ENCODE measurements at places on chromosomes 4 and X. TPM values are rescaled to one million over a fixed set of nuclear protein-coding genes. Genes with fewer than 3 reads are reported as not detected.

EIF4E gene
- polyA plus RNA-seq, result 150 TPM

DNA sequence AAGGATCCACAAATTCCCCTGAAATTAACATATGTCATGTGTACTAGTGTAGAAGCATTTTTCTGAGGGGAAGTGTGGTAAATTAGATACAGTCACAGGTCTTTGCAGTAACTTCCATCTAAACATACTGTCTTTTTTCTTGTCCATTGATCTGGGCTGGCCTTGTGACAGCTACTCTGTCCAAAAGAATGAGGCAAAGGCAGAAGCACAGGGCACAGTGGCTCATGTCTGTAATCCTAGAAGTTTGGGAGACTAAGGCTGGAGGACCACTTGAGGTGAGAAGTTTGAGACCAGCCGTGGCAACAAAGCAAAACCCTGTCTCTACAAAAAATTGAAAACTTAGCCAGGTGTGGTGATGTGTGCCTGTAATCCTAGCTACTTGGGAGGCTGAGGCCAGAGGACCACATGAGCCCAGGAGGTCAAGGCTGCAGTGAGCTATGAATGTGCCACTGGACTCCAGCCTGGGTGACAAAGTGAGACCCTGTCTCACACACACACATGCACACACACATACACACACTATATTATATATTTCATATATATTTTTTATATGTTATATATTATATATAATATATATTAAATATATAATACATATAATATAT is 47.6 kb downstream of the HAND2 start:
- DNase-seq, result no peak

GRCh38 chr4:17556498-17556897 is 20.5 kb upstream of the LAP3 start:
- no peak for DNase-seq

GRCh38 chr4:18314731-18315130 is 293.2 kb upstream of the LCORL start:
- DNase-seq, result no peak

DNA sequence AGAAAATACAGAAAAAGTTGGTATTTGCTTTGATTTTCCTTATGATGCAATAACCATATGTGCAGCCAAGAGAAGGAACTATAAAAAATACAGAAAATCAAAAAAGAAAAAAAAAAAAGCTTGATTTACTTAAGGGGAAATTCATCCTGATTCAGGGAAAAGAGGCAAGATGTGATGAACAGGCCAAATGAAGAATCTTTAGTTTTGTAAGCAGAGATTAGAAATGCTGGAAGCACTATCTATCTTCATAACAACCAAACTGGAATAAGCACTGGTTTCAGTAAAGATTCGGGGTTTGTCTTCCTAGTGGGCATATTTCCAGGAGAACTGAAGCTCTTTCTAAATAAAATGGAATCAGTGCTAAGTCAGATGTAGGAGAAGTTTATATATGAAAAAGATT is 82.9 kb upstream of the KCNIP4 start:
- DNase-seq, result no peak

- no peak for DNase-seq
These were observed 389.1 kb downstream of the NKX6-1 start for GRCh38 chr4:84110040-84110439.

DNA sequence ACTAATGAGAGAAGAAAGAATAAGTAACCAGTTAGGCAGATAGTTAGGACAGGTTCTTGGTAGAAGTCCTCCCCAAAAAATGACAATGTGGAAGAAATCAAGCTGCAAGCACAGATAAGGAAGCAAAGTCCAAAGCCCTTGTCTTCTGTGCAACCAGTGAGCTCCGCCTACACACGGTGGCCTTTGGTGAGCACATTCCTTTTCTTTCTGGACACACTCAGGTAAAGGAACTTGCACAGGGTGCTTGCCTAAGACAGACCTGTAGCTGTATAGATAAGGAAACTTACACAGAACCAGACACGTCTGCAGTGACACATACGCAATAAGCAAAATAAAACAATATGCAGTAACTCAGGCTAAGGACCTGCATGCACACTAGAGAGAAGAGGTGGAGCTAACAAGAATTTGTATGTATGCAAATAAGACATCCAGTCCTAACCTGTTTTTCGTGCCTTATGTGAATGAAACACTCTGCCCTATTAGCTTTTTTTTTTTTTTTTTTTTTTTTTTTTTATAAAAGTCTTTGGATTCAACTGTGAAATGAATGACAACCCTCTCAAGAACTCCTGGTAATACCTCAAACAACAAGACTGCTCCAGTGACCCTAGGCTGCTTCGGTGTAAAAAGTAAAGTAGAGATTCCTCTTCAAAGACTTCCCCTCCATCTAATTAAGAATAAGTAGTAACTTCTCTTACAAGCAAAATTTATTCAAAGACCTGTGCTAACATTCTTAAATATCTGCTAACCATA is 48.8 kb downstream of the UGT2B10 start:
- no peak for DNase-seq

DNA sequence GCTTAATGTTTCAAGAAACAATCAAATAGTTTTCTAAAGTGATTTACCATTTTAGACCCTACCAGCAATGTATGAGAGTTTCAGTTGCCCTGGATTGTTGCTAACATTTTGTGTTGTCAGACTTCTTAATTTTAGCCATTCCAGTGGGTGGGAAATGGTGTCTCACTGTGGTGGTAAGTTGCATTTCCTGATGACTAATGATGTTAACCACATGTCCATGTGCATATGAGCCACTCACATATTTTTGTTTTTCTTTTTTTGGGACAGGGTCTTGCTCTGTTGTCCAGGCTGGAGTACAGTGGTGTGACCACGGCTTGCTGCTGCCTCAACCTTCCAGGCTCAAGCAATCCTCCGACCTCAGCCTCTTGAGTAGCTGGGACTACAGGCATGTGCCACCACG is 48.3 kb downstream of the MED28 start:
- DNase-seq, result no peak

- no peak for DNase-seq
These were observed 275.0 kb upstream of the CLNK start for GRCh38 chr4:10959586-10959985.

DNA sequence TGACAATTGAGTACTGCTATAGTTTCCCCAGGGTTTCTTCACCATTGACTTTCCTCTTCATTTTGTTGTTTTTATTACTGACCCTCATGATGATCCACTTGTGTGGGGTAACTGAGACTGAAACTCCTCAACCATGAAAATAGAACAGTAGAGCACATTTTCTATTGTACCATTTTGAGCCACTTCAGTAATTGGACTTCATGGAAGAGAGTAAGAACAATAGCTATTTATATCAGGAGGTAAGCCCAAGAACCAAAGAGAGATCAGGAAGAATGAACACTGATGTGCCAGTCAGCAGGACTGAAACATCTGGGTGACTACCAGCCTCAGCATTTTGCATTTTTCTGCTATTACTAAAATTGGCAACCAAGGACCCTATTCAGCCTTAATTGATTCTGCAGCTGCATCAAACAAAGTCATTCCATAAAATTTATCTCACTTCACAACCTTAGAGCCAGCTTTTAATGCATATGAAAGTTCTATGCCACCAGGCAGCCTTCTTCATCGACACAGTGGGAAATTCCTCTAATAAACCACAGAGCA is 151.4 kb downstream of the BANK1 start:
- DNase-seq, result no peak

DNA sequence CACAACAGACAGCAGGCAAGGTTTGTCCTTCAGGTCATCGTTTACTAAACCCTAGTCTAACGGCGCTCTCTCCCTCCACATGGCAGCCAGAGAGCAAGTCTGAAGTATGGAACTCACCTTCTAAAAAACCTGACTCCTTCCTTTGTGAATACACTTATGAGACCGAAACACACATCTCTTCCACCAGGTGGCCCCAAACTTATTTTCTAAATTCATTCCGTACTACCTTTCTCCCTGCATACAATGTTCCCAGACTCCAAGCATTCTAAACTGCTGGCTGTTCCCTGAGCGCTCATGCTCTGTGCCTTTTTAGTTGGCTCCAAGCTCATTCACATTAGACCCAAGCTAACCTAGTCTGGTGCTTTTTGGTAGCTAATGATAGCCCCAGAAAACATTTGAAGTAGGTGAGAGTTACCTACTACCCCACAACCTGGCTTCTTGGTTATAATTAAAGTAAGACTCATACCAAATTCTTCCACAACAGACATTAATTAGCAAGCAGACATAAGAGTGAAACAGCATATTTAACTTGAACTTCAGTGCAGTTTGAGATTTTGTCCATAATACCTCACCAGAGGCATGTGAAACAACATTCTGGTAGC is 67.6 kb upstream of the DCLK2 start:
- DNase-seq, result peak; percentile 68

- no peak for DNase-seq
These were observed 12.6 kb downstream of the GRIPAP1 start for GRCh38 chrX:48989483-48989882.

DNA sequence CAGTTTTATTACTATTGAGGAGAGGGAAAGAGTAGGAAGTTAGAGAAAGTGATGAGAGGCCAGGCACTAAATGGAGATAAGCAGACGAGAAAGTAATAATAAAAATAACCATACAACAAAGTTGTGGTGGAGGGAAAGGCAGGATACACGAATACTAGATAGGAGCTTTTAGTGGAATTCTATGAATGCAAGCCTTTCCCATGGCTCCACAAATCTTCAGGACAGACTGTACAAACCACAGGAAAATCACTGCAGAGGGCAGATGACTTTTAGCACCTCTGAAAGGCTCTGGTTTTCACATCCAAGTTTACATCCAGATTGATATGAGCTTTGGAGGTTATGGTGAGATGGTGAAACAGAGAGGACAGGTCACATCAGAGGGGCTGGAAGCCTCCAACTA is 41.5 kb downstream of the TNIP3 start:
- no peak for DNase-seq

METAP1 gene
- polyA plus RNA-seq, result 83.1 TPM

ASB12 gene
- 0.53 TPM for polyA plus RNA-seq

ANK2 gene
- polyA plus RNA-seq, result 80.7 TPM

DNA sequence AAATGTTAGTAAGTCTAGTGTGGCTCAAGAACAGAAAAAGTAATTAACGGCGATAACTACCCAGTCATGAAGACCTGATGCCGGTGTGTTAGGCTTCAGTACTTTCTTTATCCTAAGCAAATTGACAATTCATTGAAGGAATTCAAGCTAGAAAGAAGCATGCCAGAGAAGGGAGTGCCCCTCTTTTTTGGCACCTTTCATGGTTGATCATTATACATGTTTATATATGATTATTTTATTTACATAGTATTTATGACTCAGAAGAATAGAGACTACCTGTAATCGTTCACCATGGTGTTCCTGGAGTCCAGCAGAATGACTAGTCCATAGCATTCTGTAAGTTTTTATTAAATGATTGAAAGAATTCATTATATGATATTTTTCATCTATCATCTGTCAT is 548.3 kb upstream of the SLIT2 start:
- DNase-seq, result no peak

- DNase-seq, result no peak
These were observed 421.0 kb downstream of the ADAM29 start for GRCh38 chr4:175339100-175339707.

- no peak for DNase-seq
These were observed 33.4 kb downstream of the SYTL4 start for GRCh38 chrX:100698551-100698950.

DNA sequence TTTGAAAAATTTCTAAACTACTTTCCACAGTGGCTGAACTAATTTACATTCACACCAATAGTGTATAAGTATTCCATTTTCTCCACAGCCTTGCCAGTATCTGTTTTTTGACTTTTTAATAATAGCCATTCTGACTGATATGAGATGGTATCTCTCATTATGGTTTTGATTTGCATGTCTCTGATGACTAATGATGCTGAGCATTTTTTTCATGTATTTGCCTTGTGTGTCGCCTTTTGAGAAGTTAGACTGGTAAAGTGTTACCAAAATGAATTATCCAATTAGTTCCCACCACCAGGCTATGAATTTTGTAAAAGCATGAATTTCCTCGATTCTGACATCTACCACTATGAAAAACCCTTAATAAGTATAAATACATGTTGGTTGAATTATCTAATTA is 242.2 kb upstream of the GK2 start:
- no peak for DNase-seq

DNA sequence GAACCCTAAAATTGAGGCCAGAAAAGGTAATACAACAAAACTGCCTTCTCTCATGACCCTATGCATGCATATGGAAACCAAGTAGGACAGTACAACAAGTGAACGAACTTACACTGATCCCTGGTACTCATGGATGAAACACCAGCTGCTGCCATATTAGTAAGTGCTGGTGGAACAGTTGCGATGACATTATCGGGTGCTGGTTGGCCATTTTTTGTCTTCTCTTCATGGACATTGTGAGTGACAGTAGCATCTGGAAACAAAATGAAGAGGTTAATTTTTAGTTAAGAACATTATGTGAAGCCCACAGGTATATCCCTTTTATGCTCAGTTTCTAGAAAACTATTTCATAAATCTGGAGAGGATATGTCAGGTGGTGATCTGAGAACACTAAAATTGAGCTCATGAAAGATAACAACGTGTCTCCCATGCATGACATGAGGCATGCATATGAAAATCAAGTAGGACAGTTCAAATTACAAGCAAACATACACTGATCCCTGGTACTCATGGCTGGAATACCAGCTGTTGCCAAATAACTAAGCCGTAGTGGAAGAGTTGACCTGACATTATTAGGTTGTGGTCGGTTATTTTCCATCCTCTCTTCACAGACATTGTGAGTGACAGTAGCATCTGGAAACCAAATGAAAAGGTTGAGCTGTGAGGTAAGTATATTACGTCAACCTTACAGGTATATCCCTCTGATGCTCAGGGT is 74.2 kb upstream of the CT45A1 start:
- DNase-seq, result no peak

GRCh38 chr4:104493081-104493831 is 1.4 kb downstream of the CXXC4 start:
- DNase-seq, result no peak

GRCh38 chr4:48722509-48723446 is 57.3 kb downstream of the FRYL start:
- DNase-seq, result no peak

DNA sequence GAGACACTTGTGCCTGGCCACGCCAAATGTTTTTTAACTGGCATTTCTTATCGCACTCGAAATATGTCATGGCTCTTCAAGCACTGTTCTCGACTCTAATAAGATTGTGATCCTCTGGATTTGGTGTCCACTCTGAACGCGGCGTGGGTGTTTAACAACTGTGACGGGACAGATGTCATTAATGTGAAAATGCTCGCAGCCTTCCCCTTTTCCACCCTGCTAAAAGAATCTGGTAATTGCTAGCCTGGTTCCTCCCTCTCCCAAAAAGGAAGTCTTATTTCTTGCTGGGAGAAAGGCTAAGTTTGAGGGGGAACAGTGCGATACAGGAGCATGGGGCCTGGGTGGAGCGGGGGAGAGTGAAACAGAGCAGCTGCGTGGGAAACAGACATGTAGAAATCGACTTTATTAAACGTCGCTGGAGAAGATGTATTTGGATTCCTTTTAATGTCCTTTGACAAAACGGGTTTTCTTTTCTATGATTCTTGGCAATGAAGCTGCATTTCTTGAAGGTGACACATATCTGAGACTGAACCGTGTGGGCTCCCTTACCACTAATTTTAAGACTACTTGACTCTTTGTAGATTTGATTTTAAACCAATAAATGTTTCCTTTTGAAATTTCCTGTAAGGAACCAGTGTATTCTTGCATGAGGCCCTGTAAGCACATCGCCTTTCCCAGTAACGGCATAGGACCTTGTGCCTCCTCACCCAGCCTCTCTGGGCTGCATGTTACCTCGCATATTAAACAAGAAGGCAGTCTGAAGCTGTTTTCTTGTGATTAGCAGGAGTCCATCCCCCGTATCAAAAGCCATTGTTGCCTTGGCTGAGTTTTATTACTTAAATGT is 17.8 kb downstream of the TBC1D1 start:
- no peak for DNase-seq

- DNase-seq, result no peak
These were observed 99.1 kb downstream of the ARHGAP10 start for GRCh38 chr4:147830987-147831386.
